NCI-H1417 (cell line): ENCODE measurements at places on chromosomes 4 and X.

- DNase-seq, result no peak
These were observed 6.4 kb downstream of the ACE2 start for GRCh38 chrX:15594371-15594770.

GRCh38 chr4:124737619-124738018, 25.1 kb upstream of the ANKRD50 start:
- DNase-seq, result no peak

- no peak for DNase-seq
These were observed 9.7 kb downstream of the PPEF2 start for GRCh38 chr4:75892508-75892907.

DNA sequence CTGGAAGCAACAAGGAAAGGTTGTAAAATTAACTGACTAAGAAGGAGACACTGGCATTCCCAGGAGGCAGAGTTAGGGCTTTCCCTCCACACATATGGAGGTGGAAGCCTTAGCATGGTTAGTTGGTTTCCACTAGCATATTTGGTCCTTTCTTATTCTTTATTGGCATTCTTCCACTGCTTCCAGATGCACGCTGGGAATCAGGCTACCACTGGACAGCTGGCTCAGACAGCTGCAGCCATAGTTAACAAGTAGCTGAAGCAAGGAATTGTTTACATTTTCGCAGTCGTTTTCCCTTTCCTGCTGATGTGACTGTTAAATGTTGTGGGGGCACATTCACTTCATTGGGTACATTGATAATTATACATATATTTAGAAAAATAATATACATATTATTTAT, 169.2 kb downstream of the GRIA2 start:
- DNase-seq, result no peak

- peak; percentile 59 for DNase-seq
These were observed 18.4 kb upstream of the CTSO start for GRCh38 chr4:155972098-155972497.

GRCh38 chr4:185834778-185835177, 22.8 kb upstream of the SORBS2 start:
- DNase-seq, result no peak

- no peak for DNase-seq
These were observed 102.9 kb downstream of the COX18 start for GRCh38 chr4:72966652-72967051.

DNA sequence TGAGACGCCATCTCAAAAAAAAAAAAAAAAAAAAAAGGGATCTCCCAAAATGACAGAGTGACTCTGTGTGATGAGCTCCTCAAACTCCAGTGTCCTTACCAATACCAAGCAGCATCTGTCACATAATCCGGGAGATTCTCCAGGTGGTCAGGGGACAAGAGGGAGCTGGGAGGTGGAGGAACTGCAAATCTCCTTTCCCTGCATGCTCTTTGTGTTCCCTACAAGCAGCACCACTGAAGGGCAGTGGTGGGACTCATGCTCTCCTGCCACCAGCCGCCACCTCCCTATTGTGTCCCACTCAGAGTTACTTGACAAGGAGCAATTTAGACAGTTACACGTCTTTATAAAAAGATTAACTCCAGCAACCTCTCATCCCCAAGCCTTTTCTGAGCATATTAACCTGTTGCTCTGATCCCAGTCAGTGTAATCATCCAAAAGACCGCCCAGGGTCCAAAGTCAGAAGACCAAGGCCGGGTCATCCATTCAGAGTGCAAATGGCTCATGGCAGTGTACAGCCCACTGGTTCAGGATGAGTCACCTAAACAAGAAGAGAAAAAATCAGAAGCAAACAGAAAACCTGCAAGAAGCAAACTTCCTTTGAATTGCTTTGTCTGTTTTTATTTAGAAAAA, 23.6 kb downstream of the MGST2 start:
- no peak for DNase-seq

DNA sequence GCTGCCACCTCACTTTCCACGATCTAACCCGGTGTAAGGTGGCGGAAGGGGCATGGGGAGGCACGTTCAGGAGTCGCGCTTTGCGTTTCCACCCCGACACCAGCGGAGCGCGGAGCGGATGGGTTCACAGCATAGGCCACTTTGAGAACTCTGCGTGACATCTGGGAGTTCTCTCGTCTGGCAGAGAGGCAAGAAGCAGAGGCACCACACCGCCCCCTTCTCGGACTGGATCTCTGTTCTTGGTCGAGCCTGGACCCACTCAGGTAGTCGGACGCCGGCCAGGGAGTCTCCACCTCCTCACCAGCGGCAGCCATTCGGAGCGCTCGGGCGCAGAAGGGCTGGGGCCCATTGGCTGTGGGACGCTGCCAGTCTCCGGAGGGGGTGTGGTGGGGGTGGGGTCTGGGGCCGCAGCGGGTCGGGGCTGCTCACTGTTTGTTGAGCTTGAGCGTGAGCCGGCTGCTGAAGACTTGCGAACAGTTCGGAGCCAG, at the start of gene DACH2:
Gene DACH2 (plus strand): TSS at position 428 of the 488 bp plus-strand sequence.
- peak; percentile 89 for DNase-seq

GRCh38 chr4:6327220-6327917, 57.7 kb downstream of the WFS1 start:
- peak; percentile 81 for DNase-seq

DNA sequence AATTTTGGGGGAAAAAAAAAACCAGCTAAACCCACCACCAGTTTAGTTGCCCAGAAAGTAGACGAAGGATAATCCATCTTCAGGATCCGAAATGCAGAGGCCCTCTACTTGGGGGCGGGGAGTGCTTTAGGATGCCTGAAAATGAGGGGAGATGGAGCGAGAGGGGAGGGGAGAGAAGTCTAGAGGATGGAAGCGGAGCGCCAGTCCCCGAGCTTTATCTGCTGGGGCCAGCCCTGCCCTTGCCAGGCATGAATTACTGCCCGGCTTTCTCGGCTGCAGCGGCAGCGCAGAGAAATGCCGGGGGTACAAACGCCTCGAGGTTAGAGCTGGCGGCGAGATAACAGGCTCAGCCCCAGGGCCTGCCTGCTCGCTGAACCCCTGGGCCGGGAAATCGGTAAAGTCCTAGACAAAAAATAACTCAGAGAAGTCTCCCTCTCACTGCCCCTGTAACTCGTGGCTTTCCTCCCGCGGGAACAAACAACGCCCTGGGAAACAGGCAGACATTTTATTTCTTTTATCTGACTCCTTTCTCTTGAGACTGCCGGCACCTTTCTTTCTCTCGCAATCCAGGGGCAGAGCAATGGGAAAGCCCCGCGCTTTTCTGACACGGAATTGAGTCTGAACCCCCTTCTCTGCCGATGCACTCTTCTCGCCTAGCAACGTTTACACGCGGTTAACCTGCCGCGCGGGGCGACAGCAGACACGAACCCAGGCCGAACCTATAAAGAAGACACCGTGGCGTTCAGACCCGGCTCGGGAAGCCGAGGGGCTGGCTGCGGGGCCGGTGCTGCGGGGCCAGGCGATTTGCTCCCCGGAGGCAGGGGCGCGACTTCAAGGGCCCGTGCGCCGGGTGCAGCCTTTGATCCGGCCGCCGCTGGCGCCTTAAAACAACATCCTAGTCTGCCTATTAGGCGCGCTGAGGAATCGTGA, 3.1 kb upstream of the MSX1 start:
- DNase-seq, result peak; percentile 79

DNA sequence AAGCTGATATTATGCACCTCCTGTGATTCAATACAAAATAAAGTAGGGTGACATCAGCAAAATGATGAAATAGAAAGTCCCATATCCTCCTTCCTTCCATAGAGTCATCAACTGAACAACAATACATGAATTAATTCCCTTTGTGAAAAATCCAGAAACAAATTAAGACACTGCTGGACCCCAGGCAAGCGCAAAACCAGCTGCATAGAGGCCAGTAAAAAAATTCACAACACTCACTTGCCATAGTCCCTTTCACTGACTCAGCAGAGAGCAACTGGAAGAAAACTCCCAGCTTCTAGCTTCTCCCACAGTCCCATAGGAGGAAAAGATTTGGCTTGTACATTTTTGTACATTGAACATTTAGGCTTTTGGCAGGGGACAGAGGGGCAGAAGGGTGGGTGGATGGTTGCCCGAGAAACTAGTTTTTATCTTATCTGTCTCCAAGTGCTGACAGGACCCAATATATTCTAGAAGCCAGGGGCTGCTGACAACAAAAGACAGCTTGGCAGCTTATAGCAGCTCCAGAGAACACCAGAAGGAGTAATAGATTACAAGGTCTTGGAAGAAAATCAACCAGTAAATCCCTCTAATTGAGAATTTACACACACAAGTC, 124.6 kb downstream of the NDST3 start:
- DNase-seq, result no peak

GRCh38 chr4:38365748-38366310, 298.2 kb upstream of the KLF3 start:
- peak; percentile 34 for DNase-seq

DNA sequence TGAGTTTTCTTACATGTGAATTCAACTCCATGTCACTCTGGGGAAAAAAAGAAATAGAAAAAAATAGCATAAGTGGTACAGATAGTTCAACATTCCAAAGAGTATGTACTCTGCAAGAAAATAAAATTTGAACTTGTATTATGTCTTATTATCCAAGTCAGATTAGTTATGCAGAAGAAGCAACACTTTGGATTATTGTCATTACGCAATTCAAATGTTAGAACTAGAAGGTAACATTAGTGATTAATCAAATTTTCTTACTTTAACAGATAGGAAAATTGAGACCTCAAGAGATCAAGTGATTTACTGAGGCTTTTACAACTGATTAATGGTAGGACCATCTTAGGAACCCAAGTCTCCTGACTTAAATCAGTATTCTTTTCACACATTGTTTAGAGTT, 159.1 kb downstream of the STIM2 start:
- DNase-seq, result no peak

- no peak for DNase-seq
These were observed 103.3 kb upstream of the SORBS2 start for GRCh38 chr4:185915271-185915670.

DNA sequence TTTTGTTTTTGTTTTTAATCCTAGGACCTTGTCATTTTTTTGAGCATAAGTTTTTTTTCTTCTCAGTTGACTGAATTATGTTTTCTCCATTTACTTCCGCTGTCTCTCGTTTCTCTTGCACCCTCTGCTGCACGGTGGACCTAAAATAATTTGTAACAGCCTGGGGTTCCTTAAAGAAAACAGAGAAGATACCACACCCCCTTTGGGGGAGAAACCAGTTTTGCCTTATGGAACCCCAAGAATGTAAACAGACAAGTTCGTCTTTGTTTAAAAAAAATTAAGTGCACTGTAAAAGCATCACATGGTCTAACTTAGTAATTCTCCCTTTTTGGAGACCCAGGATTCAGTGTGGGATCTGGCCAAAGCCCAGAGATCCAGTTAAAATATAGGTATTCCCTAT, 32.8 kb upstream of the MAGEA4 start:
- no peak for DNase-seq

DNA sequence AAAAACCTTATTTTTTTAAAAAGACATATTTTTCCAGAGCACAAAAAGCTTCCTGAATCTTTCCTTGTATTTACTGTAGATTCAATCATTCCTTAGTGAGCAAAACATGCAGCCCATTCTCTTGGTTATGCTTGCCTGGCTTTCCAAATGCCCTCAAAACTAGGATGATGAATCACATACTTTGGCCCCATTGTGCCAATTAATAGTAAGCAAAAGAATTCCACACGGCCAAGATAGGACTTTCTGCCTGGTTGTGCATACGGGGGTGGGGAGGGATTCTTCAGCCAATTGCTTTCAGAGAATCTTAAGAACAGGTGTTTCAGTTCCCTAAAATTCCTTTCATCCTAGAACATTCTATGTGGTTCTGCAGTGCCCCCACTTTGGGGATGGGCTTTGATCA, 7.0 kb downstream of the RAI2 start:
- DNase-seq, result no peak

DNA sequence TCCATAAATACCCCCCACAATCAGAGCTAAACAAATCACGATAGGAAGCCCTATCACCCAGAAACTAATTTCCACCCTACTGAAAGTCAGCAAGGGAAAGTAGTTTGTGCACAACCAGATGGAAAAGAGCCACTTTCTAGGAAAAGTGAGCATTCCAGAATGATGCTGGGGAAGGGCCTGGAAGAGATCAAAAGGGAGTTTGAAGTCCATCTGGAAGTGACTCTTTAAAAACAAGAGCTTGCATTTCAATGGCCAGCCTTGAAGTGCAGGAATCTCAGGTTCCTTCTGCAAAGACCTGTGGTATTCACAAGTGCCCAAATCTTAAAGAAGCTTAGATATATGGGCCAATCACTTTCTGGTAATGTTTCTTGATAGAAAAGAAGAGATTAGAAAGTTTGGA, 97.0 kb upstream of the LDB2 start:
- no peak for DNase-seq

- DNase-seq, result no peak
These were observed 139.5 kb downstream of the PDGFRA start for GRCh38 chr4:54368281-54369265.

GRCh38 chr4:176789955-176790354, 2.8 kb downstream of the VEGFC start:
- peak; percentile 70 for DNase-seq

DNA sequence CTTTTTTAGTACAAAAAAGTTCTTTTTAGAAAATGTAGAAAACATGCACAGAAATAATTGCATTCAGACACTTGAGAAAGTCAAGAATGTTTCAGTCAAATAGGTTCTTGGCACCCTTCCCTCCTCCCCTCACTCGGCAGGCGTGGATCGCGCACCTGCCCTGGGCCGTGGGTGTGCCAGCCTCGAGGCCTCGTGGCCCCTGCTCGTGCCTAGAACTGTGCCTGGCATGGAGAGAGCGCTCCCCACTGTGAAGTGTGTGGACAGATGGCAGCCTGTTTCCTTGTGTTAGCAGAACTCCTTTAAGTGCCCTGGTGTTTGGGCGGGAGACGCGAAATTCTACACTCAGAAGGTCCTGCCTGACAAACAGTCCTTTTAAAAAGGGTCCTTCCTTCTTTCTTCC, 14.7 kb downstream of the RGS12 start:
- no peak for DNase-seq

- DNase-seq, result no peak
These were observed 89.1 kb upstream of the ADRA2C start for GRCh38 chr4:3676907-3677747.

DNA sequence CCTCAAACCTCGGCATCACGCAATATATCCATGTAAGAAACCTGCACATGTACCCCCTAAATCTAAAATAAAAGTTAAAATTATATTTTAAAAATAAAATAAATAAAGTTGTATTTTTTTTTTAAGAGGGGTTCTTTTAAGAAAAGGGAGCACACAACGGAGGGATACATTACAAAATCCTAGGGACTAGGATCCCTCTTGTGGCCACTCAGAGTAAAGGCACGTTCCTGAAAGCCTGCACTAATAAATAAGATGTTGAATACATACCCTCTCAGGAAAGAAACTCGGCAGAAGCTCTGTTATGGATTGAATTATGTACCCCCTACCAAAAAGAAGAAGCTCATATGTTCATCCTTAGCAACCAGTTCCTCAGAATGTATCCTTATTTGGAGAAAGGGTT, 50.9 kb upstream of the PRDX4 start:
- peak; percentile 59 for DNase-seq

- peak; percentile 96 for DNase-seq
These were observed 2.4 kb downstream of the SLC2A9 start for GRCh38 chr4:10018818-10019461.

DNA sequence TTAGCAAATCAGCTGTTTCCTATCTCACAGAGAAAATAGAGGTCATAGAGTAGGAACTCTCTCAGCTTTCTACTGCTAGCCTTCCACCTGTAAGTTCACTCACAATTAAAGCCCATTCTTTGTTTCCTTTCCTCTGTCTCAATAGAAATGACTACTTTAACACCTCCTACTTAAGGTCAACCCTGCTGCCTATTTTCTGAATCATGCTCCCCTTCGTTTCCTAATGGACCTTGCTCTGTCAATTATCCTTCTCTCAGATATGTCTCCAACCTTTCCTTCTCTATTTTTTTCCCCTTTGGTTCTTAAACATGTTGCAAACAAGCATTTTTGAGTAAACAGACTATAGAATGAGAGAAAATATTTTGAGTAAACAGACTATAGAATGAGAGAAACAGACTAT, 5.1 kb upstream of the PAQR3 start:
- no peak for DNase-seq
